B cell (primary cell): ENCODE measurements at places on chromosomes 5 and 9. TPM values are rescaled to one million over a fixed set of nuclear protein-coding genes. Genes with fewer than 3 reads are reported as not detected.
A peak's percentile ranks its signal among the peaks of the same experiment; 100 is the strongest.

- H3K27ac ChIP-seq: no peak overlapping the region
- DNase-seq: no peak
- H3K27me3 ChIP-seq: peaks cover 2% of the 10 kb centered on the region
- no peaks in the 10 kb centered on the region for H3K4me1 ChIP-seq
Measured at GRCh38 chr9:134307674-134308638, 18.3 kb upstream of the RXRA start.

- no peaks in the 10 kb centered on the region for H3K36me3 ChIP-seq
- no peak for DNase-seq
- no peaks in the 10 kb centered on the region for H3K27me3 ChIP-seq
- H3K4me1 ChIP-seq: no peaks in the 10 kb centered on the region
Measured at GRCh38 chr5:153372425-153373129, 117.9 kb upstream of the GRIA1 start.

GRCh38 chr5:172897481-172898217 lies 61.6 kb upstream of the RPL26L1 start:
- no peak overlapping the region for H3K4me3 ChIP-seq
- H3K36me3 ChIP-seq: peaks cover 57% of the 10 kb centered on the region
- no peak overlapping the region for H3K27ac ChIP-seq
- H3K27me3 ChIP-seq: no peaks in the 10 kb centered on the region
- H3K4me1 ChIP-seq: no peaks in the 10 kb centered on the region
- DNase-seq: no peak

GRCh38 chr5:119435436-119436132 lies 16.7 kb upstream of the HSD17B4 start:
- DNase-seq: peak; percentile 89
- H3K36me3 ChIP-seq: no peaks in the 10 kb centered on the region
- H3K4me3 ChIP-seq: peak overlapping the region; percentile 5
- peaks cover 20% of the 10 kb centered on the region for H3K4me1 ChIP-seq
- H3K27me3 ChIP-seq: no peaks in the 10 kb centered on the region
- no peak overlapping the region for H3K27ac ChIP-seq

DNA sequence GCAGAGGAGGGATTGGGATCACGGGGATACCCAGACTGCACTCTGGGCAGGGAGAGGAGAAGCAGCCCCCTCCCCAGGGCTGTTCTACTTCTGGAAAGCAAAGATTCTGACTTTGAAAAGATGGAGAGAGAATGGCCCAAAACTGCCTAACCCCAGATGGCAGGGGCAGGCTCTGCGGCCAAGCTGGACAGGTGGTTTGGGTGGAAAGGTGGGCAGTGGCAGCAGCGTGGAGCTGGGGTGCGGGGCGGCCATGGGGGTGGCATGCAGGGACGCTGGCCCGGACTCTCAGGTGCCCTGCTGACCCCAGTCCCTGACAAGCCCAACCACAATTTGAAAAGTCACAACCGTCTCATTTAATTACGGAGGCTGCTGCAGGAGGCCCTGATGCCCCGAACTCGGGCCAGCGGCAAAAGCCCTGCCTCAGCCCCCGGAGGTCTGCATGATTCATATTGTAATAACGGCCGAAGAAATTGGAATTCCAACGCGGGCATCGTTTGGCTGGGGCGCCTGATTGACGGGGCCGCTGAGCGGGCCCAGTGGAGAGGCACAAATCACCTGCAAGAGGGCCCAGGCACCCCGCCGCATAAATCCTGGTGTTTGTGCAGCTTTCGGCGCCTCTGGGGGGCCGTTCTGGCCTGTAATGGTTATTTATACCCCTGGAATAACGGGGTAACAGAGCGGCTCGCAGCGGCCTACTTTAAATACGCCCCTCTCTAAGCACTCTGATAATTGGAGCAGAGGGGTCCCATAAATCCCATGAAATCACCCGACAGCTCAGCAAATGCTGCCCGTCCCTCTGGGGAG lies 41.8 kb upstream of the FCN2 start:
- no peak for DNase-seq
- H3K27ac ChIP-seq: no peak overlapping the region
- H3K36me3 ChIP-seq: no peaks in the 10 kb centered on the region
- H3K4me3 ChIP-seq: no peak overlapping the region

DNA sequence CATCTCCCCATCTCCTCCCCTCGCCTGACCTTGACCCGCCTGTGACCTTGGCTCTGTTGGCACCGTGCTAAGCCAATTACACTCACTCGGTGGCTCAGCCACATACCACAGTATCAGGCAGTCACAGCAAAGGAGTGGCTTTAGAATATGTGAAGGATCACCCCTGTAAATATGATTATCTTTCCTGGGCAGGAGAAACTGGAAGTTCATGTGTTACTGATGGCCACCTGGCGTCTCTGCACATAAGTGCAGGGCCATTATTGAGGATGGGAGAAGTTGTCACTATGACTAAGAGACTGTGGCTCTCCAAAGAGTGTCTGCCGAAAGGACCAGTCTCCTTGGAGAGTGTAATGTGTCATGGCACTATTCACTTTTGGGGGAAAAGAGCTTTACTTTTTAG lies 116.9 kb upstream of the S1PR3 start:
- H3K4me1 ChIP-seq: no peaks in the 10 kb centered on the region
- H3K4me3 ChIP-seq: no peak overlapping the region
- no peak overlapping the region for H3K27ac ChIP-seq
- no peaks in the 10 kb centered on the region for H3K36me3 ChIP-seq

GRCh38 chr9:137449931-137450538 lies 8.9 kb upstream of the ENTPD8 start:
- no peaks in the 10 kb centered on the region for H3K36me3 ChIP-seq
- no peak overlapping the region for H3K4me3 ChIP-seq
- H3K4me1 ChIP-seq: peaks cover 32% of the 10 kb centered on the region
- H3K27ac ChIP-seq: no peak overlapping the region
- H3K27me3 ChIP-seq: peaks cover under 1% of the 10 kb centered on the region

DNA sequence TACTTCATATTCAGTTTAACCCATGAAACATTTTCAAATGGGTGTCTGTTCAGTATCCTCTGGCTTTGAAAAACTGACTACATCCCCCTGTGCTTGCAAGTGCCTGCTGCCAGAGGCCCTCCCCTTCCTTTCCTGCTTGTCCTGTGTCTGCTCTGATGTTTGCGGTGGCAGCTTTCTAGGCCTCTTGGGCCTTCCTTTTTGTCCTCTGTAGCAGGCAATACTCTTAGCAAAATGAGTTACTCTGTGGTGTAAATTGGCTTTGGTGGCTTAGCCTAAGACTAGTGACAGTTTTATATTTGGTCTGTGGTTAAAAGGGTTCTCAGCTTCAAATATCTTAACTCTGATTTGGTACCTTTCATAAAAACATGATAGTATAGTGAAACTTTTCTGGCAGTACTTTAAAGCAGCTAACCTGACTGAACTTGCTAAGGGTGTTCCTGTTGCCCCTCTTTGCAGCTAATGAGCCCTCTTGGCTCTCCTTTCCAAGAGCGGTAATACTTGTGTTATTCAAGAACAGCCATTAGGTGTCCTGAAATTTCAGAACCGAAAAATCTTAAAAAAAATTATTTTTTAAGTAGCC lies 76.6 kb downstream of the GOLM1 start:
- no peaks in the 10 kb centered on the region for H3K4me1 ChIP-seq
- peaks cover 37% of the 10 kb centered on the region for H3K36me3 ChIP-seq
- H3K27ac ChIP-seq: no peak overlapping the region
- no peak overlapping the region for H3K4me3 ChIP-seq
- DNase-seq: no peak
- H3K27me3 ChIP-seq: no peaks in the 10 kb centered on the region

The TIMD4 gene
- total RNA-seq: not detected in 2 replicates

The TRPM3 gene
- total RNA-seq: not detected in 2 replicates

The NPR2 gene
- total RNA-seq: 4.9 and 8.0 TPM in 2 replicates
